Kidney (tissue), 22 donors: ENCODE measurements at places on chromosomes 2 and 18. TPM values are rescaled to one million over a fixed set of nuclear protein-coding genes. Genes with fewer than 3 reads are reported as not detected.

Gene KIAA2012
- total RNA-seq: not detected

Gene FZD7
- total RNA-seq: 14.0 TPM

Gene TLX2
- total RNA-seq: not detected

Gene RUFY4
- 0.69 TPM for total RNA-seq

Gene IL1A
- total RNA-seq: 0.13 TPM

Gene SERPINB11
- not detected for total RNA-seq
